ENCODE measurements at places on chromosomes 1 and 21.

- no peak for DNase-seq
Measured at GRCh38 chr1:171849245-171849898, 8.1 kb downstream of the DNM3 start.

GRCh38 chr21:44263221-44263760 is 1.6 kb upstream of the DNMT3L start:
- no peak for DNase-seq

GRCh38 chr1:48181669-48182367 is 40.7 kb upstream of the SLC5A9 start:
- no peak for DNase-seq

DNA sequence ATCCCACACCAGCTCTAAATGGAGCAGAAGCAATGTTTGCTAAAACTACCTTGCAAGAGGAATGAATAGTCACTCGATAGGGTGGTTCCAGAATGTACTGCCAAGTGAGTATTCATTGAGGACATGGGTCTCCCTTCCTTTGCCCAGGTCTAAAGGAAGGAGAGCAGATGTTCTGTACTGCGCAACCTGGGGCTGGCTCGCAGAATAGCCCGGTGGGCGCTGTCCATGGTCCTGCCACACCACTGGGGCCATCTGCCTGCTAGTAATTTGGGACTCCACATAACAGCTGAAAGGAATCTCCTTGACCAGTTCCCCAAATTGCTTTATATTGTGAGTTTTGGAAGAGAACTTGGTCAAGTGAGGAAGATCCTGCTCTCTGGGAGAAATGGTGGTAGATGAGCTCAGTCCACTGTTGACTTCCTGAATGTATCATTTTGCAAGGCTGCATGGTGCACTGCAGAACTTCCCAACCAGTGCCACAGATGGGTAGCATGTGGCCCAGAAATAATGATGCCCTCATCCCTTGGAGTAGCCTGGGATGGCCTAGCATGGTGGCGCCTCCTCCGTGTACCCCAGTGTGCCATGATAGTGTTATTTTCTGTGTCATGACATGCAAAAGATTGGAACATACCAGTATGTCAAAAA is 5.7 kb downstream of the SLC6A17 start:
- DNase-seq = peak; percentile 71

- DNase-seq = no peak
Measured at GRCh38 chr1:194570476-194570875, 1384.1 kb upstream of the B3GALT2 start.

GRCh38 chr1:217540321-217540720 is 90.6 kb downstream of the GPATCH2 start:
- peak; percentile 14 for DNase-seq

- DNase-seq = peak; percentile 19
Measured at GRCh38 chr1:166695115-166695514, 144.2 kb upstream of the POGK start.

DNA sequence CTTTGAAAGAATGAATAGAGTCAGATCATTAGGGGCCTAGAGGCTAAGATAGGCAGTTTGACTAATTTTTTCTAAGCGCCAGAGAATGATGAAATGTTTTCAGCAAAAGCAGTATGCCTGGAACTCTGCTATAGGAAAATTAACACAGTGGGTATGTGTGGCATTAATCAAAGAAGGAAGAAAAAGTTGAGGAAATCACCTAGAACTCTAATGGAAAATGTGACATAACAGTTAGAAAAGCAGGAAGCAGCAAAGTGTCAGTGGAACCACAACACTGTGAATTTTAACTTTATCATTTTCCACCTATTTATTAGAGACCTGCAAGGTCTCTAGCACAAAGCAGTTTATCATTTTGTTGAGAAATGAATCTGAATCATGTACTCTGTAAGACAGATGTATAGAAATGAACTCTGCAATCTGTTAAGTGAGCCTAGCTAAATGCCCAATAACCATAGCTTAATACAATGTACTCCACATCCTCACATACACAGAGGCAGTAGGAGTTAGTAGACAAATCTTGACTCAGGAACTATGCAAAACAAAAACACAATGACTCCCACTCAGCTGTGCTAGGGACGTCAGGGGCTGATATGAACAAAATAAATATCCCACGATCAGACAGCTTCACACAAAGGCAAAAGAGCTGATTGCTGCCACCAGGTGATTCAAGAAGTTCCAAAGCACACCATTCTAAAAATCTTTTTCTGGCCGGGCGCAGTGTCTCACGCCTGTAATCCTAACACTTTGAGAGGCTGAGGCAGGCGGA is 500.7 kb upstream of the NFIA start:
- DNase-seq = no peak

GRCh38 chr21:41927727-41928409 is 25.9 kb downstream of the C2CD2 start:
- peak; percentile 38 for DNase-seq

DNA sequence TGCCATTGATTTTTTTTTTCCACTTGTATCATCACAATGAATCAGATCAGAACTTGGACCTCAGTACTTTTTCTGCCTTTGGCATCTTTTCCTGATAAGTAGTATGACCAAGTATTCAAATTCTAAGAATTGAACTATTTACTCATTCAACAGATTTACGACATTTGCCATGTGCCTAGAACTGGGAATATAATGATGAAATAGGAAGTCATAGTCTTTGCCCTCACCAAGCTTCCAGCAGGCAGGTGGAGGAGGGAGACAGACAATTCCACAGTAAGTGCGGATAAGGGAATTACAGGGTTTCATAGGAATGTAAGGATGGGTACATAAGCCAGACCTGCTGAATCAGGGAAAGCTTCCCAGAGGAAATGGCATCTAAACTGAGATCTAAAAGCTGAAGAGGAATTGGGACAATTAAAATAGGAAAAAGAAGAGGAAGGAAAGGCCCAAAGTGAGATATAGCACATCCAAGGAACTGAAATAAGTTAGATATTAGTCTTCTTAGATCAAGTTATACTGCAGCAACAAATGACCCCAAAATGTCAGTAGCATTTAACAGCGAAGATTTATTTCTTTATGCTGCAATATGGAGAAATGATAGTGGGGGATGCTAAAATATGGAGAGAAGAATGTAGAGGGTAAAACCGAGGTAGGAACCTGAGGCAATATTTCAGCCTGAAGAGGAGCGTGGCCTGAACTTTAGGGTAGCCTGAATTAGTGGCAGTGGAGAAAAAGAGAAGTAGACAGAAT is 5.3 kb upstream of the DDX59 start:
- DNase-seq = peak; percentile 55

DNA sequence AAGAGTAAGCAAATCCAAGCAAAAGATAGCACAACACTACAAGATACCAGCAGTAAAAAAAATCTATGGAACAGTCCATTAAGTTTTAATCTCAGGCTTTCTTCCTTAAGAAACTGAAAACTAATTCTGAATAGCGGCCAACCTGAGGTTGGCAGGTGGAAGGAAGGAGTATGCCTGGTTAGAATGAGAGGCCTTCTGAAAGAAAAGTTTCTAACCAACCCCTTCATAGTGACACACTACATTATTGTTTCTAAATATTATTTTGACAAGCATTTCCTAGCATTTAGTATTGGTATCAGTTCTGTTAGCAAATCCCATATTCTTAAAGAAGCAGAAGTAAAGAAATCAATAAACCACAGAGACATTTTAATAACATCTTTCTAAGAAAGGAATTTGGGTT is 205.7 kb upstream of the PTBP2 start:
- DNase-seq = no peak

DNA sequence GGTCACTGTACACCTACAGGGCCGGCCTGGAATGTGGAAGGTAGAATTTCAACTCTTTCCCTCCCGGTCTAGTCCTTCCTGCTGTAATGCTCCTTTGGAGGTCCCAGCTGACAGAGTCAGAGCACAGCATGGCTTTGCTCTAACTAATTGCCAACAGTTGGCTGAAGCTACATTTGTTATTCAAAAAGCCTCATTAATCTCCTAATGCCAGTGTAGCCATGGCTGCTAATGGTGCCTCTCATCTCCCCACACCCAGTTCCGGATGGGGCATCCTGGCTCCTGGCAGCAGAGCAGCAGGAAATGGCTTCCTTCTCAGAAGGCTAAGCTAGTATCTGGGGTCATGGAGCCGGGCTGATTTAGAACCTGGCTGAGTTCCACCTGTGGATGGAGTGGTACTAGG is 18.7 kb upstream of the CAMK1G start:
- no peak for DNase-seq

- no peak for DNase-seq
Measured at GRCh38 chr1:113616156-113616555, 143.1 kb downstream of the PHTF1 start.

- DNase-seq = no peak
Measured at GRCh38 chr1:59279645-59280044, 17.2 kb upstream of the FGGY start.

DNA sequence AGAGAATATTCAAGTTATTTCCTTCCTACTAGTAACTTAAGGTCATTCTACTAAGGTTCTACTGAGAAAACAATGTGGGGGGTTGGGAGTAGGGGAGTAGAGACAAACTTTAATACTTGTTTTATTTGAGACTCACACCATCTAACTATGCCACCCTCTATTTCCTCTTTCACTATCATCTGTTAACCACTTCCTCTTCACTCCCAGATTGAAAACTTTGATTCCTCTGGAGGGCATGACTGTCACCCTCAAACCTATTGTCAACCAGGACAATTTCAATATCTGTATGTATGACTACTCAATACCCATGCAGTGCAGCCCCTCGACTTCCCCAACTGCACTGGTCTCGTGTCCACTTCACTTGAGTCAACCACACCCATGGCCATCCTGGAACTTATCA is 165.6 kb upstream of the POGK start:
- peak; percentile 65 for DNase-seq

- no peak for DNase-seq
Measured at GRCh38 chr21:38925923-38926322, 120.2 kb downstream of the ETS2 start.

DNA sequence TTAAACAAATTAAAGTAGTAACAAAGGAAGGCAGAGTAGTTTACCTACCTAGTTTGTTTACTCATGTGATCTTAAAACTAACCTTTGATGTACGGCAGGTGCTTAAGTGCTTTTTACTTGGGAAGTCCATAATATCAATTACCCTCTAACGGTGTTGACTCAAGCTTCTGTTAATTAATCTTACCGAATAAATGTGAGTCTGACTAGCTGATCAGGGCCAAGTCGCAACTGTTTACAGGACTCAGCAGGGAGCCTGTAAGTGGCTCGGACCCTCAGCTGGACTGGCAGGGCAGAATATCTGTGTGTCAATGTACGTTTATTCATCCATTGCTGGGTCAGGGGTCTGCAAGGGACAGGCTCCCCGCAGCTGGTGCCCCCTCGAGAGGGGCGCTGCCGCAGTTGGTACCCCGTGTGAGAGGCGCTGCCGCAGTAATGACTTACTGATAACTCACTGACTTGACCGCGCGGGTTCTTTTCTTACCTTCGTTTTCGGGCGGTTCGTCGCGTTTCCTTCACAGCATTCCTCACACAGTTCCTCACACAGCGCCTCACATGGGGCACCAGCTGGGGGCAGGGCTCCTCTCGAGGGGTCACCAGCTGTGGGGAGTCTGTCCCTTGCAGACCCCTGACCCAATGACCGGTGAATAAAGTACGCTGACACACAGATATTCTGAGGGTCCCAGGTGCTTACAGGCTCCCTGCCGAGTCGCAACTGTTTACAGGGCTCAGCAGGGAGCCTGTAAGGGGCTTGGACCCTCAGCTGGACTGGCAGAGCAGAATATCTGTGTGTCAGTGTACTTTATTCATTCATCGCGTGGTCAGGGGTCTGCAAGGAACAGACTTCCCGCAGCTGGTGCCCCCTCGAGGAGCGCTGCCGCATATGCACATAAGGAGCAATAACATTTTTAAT is 3.0 kb downstream of the FMO1 start:
- peak; percentile 72 for DNase-seq

DNA sequence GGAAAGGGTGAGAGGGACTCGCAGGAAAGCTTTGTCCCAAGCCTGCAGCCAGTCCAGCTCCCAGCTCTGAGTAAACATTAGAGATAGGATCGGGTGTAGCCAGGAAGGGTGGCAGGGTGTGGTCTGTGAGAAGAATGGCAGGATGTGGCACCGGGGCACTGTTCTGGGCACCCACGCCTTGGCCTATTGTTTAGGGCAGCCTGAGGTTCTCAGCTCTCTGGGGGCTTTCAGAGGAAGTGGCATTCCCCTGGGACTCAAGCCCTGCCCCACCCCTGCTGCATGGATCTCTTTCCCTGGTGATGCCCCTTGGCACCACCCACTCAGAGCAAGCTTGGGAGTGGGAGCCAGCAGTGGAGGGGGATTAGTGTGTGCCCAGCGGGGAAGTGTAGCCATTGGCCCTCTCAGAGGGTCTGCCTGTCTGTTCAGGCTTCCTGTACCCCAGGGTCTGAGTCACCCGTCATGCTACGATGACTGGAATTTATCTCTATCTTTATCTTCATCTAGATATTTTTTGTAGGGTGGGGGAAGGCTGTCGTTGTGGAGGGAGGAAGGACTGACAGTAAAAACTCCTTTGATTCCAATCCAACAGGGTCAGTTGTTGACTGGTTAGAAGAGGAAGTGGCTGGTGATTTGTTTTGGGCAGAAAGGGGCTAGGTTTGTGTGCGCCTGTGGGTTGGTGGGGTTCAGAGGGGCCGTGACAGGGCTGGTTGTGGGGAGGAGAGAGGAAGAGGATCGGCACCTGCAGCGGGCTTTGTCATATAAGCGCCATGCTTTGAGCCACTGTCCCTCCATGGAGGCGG is 31.6 kb downstream of the SOX13 start:
- DNase-seq = no peak

DNA sequence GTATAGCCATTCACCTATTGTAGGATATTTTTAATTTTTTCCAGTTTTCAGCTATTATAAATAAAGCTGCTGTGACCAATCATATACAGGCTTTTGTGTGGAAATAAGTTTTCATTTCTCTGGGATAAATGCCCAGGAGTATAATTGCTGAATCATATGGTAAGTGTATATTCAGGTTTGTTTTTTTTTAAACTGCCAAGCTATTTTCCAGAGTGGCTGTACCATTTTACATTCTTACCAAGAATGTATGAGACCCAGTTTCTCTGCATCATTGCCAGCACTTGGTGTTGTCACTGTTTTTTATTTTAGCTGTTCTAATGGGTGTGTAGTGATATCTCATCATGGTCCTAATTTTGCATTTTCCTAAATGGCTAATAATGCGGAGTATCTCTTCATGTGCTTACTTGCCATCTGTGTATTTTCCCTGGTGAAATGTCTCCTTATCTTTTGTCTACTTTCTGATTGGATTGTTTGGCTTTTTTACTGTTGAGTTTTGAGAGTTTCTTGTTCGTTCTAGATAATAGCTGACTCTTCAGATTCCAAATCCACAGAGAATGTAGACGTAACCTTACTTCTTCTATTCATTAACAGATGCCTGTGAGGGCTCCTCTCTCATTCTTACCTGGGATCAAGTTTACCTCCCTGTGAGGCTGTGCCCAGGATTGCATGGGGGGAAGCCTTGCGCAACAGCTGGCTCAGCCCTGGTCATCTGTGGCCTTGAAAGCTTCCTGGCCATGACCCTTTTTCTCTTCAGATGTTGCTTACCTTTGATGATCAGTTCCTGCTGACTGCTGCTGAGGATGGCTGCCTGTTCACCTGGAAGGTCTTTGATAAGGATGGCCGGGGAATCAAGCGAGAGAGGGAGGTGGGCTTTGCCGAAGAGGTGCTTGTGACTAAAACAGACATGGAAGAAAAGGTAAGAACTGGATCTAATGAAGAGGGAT is 42.6 kb downstream of the CFAP57 start:
- DNase-seq = no peak
